ENCODE measurements at places on chromosomes 6 and 20. TPM values are rescaled to one million over a fixed set of nuclear protein-coding genes. Genes with fewer than 3 reads are reported as not detected.

The UNC93A gene
- total RNA-seq, result not detected

The IFNGR1 gene
- 25.5 TPM for total RNA-seq

DNA sequence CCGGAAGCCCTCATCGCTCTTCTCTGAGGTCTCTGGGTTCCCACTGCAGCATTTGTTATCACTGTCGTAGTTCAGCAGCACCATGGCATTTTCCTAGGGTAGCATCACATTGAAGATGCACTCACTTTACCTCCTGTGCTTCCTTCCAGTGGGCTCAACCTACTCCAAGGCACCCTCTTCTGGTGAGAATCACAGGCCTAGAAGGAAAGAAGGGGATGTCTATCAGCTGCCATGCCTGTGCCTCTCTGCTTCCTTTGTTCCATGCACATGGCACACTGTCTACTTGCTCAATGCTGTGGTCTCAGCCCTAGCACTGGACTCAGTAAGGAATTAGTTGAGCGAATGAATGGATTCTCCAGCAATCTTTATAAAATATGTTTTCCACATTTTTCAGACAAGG, 22.6 kb downstream of the CST4 start:
- H3K4me1 ChIP-seq, result no peaks in the 10 kb centered on the region
- H3K27me3 ChIP-seq, result no peaks in the 10 kb centered on the region
- H3K27ac ChIP-seq, result no peak overlapping the region
- no peaks in the 10 kb centered on the region for H3K36me3 ChIP-seq
- no peak for DNase-seq

GRCh38 chr6:134676307-134677281, 273.3 kb downstream of the ALDH8A1 start:
- H3K27ac ChIP-seq, result no peak overlapping the region
- no peak overlapping the region for H3K4me3 ChIP-seq
- H3K36me3 ChIP-seq, result no peaks in the 10 kb centered on the region
- DNase-seq, result no peak
- H3K4me1 ChIP-seq, result peaks cover 10% of the 10 kb centered on the region
